Bronchial epithelial cell (primary cell): ENCODE measurements at places on chromosomes 11 and 22. TPM values are rescaled to one million over a fixed set of nuclear protein-coding genes. Genes with fewer than 3 reads are reported as not detected.

- no peak for DNase-seq
Observed at GRCh38 chr22:42685941-42686653, 34.6 kb downstream of the A4GALT start.

DNA sequence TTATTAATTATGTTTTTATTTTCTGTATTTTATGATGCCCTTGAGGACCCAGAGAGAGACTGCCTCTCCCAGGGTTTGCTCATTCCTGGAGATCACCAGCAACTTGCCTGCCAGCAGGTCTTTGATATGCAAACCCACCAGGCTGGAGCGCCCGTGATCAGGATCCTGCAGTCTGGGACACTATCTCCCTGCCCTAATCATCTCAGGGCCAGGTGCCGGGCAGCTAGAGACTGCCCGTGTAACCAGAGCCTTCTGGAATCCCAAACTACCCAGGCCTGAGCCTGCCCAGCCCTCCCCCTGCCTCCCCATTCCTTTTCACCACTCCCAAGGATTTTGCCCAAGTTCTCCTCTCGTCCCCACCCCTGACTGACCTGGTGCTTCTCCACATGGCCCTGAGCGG lies 52.2 kb upstream of the B3GAT1 start:
- DNase-seq = no peak

- DNase-seq = no peak
Observed at GRCh38 chr11:126890561-126890960, 110.0 kb downstream of the KIRREL3 start.

DNA sequence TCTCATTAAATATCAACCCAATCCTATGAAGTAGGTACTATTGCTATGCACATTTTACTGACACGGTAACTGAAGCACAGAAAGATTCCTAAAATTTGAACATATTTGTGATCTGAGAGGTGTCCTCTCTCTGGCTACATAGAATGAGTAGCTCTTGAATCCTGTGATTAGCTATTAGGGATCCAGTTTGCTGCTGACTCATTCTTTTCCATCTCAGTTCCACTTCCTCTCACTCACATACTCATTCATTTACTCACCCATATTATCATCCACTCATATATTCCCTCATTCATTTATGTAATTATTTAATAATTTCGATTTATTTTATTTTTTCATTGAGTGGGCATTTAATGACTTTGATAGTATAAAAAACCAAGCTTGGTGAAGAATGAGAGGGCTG lies 42.7 kb downstream of the OR5B17 start:
- peak; percentile 87 for DNase-seq

- no peak for DNase-seq
Observed at GRCh38 chr11:47879259-47880158, 31.4 kb upstream of the NUP160 start.

The SLC25A18 gene
- total RNA-seq = not detected in 2 replicates

GRCh38 chr11:28104984-28105383 lies 3.0 kb downstream of the KIF18A start:
- no peak for DNase-seq

DNA sequence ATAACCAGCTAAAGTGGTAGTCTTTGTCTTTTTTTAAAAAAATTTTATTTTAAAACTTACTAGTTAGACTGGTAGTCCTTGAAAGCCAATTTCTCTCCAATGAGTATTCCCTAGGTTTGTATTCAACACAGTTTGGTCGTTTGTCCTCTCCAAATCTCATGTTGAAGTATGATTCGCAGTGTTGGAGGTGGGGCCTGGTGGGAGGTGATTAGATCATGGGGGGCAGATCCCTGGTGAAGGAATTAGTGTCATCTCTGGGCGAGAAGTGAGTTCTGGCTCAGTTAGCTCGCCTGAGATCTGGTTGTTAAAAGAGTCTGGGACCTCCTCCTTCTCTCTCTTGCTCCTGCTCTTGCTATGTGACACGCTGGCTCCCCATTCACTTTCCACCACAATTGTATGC lies 18.0 kb downstream of the FLI1 start:
- no peak for DNase-seq

DNA sequence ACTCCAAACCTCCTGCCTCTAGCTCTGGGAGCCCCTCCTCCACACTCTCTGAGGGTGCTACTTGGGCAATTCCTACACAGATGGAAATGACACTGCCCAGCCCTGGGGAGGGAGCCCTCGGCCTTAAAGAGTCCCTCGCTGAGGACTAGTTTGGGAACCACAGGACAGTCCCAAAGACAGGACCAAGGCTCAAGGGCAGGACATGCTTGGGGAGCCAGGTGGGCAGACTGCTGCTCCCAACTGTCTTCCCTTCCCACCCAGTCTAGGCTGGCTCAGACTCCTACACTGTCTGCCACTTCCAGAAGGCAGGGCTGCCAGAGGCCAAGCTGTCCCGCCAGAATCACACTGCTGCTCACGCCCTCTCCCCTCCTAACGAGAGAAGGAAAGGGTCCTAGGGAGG lies 9.8 kb downstream of the ARRB1 start:
- no peak for DNase-seq

- no peak for DNase-seq
Observed at GRCh38 chr11:90235526-90235925, 12.7 kb upstream of the CHORDC1 start.

- no peak for DNase-seq
Observed at GRCh38 chr11:70700453-70700852, 302.1 kb downstream of the CTTN start.

- no peak for DNase-seq
Observed at GRCh38 chr22:37383341-37383740, 43.9 kb downstream of the ELFN2 start.

- no peak for DNase-seq
Observed at GRCh38 chr11:16312233-16312765, 44.0 kb downstream of the SOX6 start.

- DNase-seq = peak; percentile 66
Observed at GRCh38 chr11:128757235-128757711, 63.4 kb downstream of the FLI1 start.

DNA sequence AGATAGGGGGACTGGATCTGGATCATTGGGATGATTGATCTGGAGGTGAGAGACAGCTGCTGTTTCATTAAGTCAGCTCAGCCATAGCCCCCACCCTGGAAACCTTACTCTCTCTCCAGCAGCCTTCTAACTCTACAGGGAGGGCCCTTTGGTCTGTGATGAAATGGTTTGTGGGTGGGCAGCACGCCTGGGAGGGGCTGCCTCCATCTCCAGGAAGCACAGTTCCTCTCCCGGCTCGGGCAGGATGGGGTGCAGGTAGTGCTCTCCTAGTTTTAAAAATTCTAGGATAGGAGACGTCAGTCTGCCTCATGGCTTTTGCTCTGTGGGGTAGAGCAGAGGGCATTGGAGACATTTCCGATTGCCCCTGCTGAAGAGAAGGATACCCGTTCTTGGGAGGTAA lies 89.7 kb downstream of the CEP164 start:
- no peak for DNase-seq

DNA sequence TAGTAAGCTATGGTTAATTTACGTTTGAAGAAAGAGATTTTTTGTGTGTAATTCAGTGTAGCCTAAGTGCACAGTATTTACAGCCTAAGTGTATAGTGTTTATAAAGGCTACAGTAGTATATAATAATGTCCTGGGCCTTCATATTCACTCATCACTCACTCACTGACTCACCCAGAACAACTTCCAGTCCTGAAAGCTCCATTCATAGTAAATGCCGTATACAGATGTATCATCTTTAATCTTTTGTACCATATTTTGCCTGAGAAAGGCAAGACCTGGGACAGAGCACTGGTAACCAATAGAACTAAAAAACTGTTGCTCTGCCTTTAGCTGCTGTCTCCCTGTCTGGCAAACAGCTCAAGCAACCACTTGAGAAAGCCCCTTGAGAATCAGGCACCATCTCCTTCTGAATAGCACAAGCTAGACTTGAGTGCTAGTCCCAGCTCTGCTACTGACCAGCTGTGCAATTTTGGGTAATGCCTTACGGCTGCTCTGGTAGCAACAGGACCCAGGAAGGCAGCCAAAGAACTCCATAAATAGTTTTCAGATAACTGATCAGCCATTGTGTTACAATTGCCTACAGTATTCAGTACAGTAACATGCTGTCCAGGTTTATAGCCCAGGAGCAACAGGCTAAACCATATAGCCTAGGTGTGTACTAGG lies 131.3 kb downstream of the KCNC1 start:
- DNase-seq = peak; percentile 43

The RAB38 gene
- 192 and 403 TPM in 2 replicates for total RNA-seq

GRCh38 chr11:84887055-84887629 lies 740.0 kb downstream of the DLG2 start:
- no peak for DNase-seq

DNA sequence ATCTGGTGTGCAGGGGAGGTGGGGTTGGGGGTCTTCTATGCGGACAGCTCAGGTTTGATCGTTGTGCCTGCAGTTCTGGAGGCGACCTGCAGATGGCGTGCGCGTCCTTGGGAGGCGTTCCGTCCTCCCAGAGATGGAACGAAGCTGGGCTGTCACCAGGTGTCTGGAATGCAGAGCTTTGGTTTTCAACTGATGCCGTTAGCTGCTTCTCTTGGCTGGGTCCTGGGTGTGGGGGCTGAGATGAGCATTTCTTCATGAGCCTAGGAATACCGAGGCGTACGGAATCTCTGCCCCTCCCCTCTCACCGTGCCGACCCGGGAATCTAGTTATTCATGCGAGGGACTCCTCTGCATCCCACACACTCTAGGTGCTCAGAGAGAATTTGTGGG lies 98.6 kb downstream of the CEP164 start:
- peak; percentile 20 for DNase-seq

DNA sequence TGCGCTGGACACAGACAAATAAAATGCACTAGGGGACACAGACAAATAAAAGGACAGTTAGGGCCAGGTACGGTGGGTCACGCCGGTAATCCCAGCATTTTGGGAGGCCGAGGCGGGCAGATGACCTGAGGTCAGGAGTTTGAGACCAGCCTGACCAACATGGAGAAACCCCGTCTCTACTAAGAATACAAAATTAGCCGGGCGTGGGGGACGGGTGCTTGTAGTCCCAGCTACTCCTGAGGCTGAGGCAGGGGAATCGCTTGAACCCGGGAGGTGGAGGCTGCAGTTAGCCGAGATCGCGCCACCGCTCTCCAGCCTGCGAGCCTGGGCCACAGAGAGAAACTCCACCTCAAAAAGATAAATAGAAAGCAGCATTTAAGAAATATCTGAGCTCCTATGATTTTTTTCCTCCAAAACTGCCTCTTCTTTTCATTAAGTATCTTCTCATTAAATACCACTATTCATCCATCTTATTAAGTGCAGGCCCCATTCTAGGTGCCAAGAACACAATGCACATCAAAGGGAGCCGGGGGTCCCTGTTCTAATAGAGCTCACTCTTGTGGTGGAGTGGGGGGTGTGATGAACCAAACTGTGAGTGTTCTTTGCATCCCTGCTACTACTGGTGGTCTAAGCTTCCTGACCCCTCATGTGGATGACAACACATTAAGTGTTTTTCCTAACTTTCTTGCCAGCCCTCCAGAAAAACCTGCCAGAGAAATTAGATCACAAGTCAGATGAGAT lies 766 bp upstream of the ZNHIT2 start:
- DNase-seq = no peak

GRCh38 chr11:37504060-37504611 lies 906.1 kb upstream of the RAG2 start:
- DNase-seq = peak; percentile 94

DNA sequence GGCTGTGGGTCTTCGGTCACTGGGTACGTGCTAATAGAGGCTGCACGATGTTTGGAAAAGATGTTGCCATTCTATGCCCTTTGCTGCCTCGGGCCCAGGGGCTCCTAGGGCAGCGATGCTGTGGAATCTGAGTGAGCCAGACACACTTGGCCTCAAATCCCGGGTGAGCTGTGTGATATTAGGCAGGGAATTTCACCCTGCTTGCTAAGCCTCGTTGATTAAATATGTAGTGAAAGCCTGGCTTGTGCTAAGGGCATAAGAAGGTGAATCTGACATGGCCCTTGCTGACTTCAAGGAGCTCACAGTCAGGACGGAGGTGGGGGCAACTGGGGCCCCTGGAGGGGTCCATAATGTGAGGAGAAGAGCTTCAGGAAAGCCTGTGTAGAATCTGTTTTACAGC lies 5.4 kb upstream of the HMOX1 start:
- DNase-seq = no peak
